ENCODE measurements at places on chromosomes 3 and 15. TPM values are rescaled to one million over a fixed set of nuclear protein-coding genes. Genes with fewer than 3 reads are reported as not detected.

Gene CAND2
- total RNA-seq, result 10.7 TPM

Gene OSTN
- not detected for total RNA-seq

Gene DLEC1
- total RNA-seq, result 0.39 TPM

Gene COL6A6
- total RNA-seq, result 0.11 TPM

Gene FOXB1
- 0.39 TPM for total RNA-seq

Gene KLF15
- not detected for total RNA-seq

Gene MUSTN1
- total RNA-seq, result 0.79 TPM

Gene HESX1
- total RNA-seq, result 0.22 TPM

Gene AADACL2
- not detected for total RNA-seq

Gene PP2D1
- total RNA-seq, result not detected

Gene MYL3
- total RNA-seq, result 0.65 TPM

Gene ARIH2
- total RNA-seq, result 54.8 TPM

Gene REC114
- total RNA-seq, result not detected

Gene MCF2L2
- 0.98 TPM for total RNA-seq

Gene HLTF
- total RNA-seq, result 35.9 TPM

Gene ZNF619
- 5.5 TPM for total RNA-seq

Gene SENP7
- 20.1 TPM for total RNA-seq

Gene THSD4
- total RNA-seq, result 67.5 TPM

Gene CD80
- 0.39 TPM for total RNA-seq

Measured in placental epithelial cell (primary cell).